Activated T-cell treated with anti-CD3 and anti-CD28 coated beads, Interleukin-2, amount 50 U/mL, for 24 hours (primary cell): ENCODE measurements at places on chromosomes 3 and 15.

GRCh38 chr15:89893696-89894447, at the start of gene AP3S2:
AP3S2 (minus strand) TSS chr15:89893994; CDS start chr15:89893949, 45 bp downstream.
- DNase-seq: peak; percentile 94

DNA sequence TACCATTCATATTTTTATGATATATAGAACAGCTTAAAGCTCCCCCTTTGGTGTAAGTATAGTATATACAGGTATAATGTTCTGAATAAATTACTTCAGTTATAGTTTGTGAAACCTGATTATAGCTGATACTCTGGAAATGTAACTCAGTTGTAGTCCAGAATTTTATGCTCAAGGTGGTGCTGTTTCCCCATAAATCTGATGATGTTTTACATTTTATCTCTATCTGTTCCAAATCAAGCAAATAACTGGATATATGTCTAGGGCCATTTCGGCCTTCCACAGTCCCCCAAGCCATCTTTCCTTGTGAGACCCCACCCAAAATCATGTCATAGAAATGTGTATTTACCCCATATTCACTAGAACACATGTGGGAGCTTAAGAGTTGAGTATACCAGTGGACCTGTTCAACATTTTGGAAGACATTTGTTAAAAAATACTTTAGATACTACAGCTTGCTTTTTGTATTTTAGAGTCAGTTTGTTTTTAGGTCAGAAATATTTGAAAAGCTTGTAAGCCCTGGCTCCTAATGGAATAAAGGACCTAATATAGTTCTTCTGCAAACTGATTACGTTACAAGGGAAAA, 107.1 kb downstream of the ATG7 start:
- no peak for DNase-seq

GRCh38 chr15:66673410-66674322, 28.4 kb upstream of the SMAD6 start:
- DNase-seq: no peak

GRCh38 chr3:139473155-139473771, 3.1 kb downstream of the RBP2 start:
- DNase-seq: no peak

- no peak for DNase-seq
These were observed 61.0 kb downstream of the TLE3 start for GRCh38 chr15:70036585-70037291.

- DNase-seq: no peak
These were observed 21.6 kb downstream of the ARHGAP31 start for GRCh38 chr3:119315600-119316312.

GRCh38 chr3:100879195-100879810, 113.9 kb downstream of the ABI3BP start:
- DNase-seq: no peak

GRCh38 chr15:73996267-73996666, 1.8 kb downstream of the PML start:
- no peak for DNase-seq
